ENCODE measurements at places on chromosomes 12 and 14.

- DNase-seq, result no peak
Measured at GRCh38 chr14:85565862-85566296, 35.9 kb downstream of the FLRT2 start.

GRCh38 chr14:77603654-77604255 is 12.7 kb downstream of the SPTLC2 start:
- DNase-seq, result no peak

GRCh38 chr14:36509069-36509917 is 10.7 kb downstream of the NKX2-1 start:
- no peak for DNase-seq

DNA sequence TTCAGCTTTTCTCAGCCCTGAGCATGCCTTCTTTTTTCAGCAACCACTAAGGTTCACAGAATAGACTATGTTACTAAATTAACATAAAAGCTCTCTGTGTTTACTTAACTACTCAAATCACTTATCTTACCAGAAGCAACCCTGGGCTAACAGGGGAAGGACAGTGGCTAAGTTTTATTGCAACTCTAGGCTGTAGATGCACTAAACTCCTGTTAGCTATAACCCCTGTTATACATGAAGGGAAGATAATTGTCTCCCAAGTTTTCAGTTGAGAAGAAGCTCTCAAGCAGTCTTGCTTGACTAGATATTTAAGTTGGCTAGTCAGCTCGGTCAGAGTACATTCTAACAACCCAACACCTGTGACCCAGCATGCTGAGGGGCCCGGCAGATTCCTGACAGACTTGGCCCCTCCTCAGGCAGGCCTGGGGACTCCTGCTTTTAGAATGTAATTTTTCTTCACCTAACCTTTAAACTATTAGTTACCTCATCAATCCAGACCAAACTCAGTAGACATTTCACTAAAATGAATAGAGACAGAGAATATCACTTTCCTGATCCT is 464.5 kb downstream of the EGLN3 start:
- no peak for DNase-seq

DNA sequence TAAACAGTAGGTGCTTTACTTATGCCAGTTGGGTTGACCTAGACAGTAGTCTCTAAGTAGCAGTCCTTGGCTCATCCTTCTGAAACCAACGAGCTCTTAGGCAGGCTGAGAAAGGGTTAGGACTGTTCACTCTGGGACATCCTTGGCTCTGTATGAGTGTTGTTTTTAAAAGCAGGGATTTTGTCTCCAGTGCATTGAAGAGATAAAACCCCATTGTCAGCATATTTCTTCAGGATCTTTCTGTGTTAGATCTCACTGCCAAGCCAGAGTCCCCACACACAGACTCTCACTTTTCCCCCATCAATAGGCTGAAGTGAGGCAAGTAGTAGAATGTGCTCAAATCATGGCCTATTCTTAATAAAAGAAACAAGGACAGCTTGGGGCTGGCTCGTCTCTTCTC is 123.4 kb upstream of the HIF1A start:
- no peak for DNase-seq

All from stimulated activated CD4-positive, alpha-beta T cell treated with anti-CD3 and anti-CD28 coated beads, Interleukin-4, amount 100 ng/mL, for 1 hour (primary cell).